GM23338 (cell line): ENCODE measurements at places on chromosomes 12 and 14. TPM values are rescaled to one million over a fixed set of nuclear protein-coding genes. Genes with fewer than 3 reads are reported as not detected.

P2RX2 gene
- total RNA-seq = 1.7 and 3.0 TPM in 2 replicates

MGST1 gene
- total RNA-seq = 297 and 354 TPM in 2 replicates

HOXC4 gene
- total RNA-seq = not detected in 2 replicates

SLC38A4 gene
- total RNA-seq = 12.5 and 13.3 TPM in 2 replicates

KITLG gene
- total RNA-seq = 10.7 and 12.1 TPM in 2 replicates

DNA sequence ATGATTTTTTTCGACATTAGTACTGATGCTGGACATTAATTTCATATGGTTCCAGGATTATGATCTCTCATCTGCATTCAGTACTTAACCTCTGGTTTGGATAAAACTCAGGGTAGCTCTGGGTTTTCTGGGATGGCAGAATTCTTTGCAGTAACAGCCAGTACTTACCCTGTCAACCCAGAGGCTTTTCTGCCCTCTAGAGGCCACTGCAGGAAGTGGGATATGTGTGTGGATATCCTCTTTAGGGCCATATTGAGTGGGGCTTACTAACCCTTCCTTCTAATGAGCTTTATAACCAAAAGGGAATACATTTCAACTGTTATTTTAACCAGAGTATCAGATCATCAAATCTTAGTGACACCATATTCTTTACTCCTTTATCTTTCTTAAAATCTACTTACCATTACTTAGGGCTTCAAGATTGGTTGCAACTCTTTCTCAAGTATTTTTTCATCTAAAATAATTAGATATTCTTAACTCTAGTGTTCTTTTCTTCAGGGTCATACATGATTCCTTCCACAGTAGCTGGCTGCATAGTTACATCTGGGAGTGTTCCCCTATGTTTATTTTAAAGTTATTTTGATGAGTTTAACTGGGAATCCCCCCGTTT is 488.0 kb upstream of the STXBP6 start:
- no peaks in the 10 kb centered on the region for H3K36me3 ChIP-seq
- H3K4me3 ChIP-seq = no peak overlapping the region
- no peaks in the 10 kb centered on the region for H3K27me3 ChIP-seq
- H3K27ac ChIP-seq = no peak overlapping the region
- peak; percentile 82 for DNase-seq
- H3K4me1 ChIP-seq = no peaks in the 10 kb centered on the region

DNA sequence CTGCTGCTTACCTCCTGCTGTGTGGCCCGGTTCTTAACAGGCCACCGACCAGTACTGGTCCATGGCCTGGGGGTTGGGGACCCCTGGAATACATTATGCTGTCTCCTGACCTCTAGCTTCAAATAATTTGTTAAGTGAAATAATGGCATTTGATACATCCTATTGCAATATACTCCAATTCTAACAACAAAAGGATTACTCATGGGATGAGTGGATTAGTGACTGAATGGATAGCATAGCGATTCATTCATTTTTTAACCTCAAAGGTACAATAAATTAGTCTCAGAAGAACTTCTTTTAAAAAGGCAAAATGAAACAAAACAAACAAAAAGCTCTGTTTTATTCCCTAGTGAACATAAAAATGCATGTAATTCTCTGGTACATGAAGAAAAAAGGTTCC is 147.9 kb upstream of the PKP2 start:
- no peak overlapping the region for H3K27ac ChIP-seq
- no peak overlapping the region for H3K4me3 ChIP-seq
- H3K27me3 ChIP-seq = no peaks in the 10 kb centered on the region
- H3K4me1 ChIP-seq = no peaks in the 10 kb centered on the region

GRCh38 chr12:104549815-104550480 is 93.2 kb downstream of the CHST11 start:
- no peak overlapping the region for H3K27ac ChIP-seq
- DNase-seq = no peak
- H3K4me3 ChIP-seq = no peak overlapping the region
- no peaks in the 10 kb centered on the region for H3K27me3 ChIP-seq
- H3K36me3 ChIP-seq = no peaks in the 10 kb centered on the region

- H3K36me3 ChIP-seq = no peaks in the 10 kb centered on the region
These were observed 22.8 kb downstream of the CPM start for GRCh38 chr12:68910128-68910527.

GRCh38 chr14:90495357-90496276 is 98.8 kb downstream of the CALM1 start:
- peaks cover 11% of the 10 kb centered on the region for H3K4me1 ChIP-seq
- no peak overlapping the region for H3K4me3 ChIP-seq
- DNase-seq = peak; percentile 96
- no peaks in the 10 kb centered on the region for H3K27me3 ChIP-seq
- no peaks in the 10 kb centered on the region for H3K36me3 ChIP-seq

- H3K4me3 ChIP-seq = peak overlapping the region; percentile 32; the same call in 1 of the 2 replicates
- H3K4me1 ChIP-seq = peaks cover 18% of the 10 kb centered on the region
- H3K27me3 ChIP-seq = no peaks in the 10 kb centered on the region
- peak; percentile 68 for DNase-seq
These were observed 16.7 kb upstream of the ZDHHC22 start for GRCh38 chr14:77158175-77158881.

DNA sequence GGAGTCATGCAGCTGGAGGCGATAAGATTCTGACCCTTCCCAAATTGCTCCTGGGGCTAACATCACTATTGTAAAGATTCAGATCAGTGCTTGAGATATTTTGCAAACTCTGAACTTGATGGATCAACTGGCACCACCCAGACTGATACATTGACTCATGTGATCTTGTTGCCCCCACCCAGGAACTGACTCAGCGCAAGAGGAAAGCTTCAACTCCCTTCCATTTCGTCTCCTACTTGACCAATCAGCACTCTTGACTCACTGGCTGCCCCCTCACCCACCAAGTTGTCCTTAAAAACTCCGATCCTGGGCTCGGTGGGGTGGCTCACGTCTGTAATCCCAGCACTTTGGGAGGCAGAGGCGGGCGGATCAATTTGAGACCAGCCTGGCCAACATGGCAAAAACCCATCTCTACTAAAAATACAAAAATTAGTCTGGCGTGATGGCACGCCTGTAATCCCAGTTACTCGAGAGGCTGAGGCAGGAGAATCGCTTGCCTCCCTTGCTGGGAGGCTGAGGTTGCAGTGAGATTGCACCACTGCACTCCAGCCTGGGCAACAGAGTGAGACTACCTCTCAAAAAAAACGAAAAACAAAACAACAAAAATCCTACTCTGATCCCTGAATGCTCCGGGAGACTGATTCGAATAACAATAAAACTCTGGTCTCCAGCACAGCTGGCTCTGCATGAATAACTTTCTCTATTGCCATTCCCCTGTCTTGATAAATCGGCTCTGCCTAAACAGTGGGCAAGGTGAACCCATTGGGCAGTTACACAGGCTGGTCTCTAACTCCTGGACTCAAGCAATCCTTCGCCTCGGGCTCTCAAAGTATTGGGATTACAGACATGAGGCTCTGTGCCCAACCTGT is 9.8 kb upstream of the ARF6 start:
- H3K27ac ChIP-seq = no peak overlapping the region; the same call in 1 of the 2 replicates
- peak overlapping the region; percentile 19; the same call in 1 of the 2 replicates for H3K4me3 ChIP-seq
- peak; percentile 72 for DNase-seq
- H3K4me1 ChIP-seq = peaks cover 35% of the 10 kb centered on the region
- H3K27me3 ChIP-seq = no peaks in the 10 kb centered on the region

GRCh38 chr14:73877790-73878189 is 8.9 kb upstream of the ZNF410 start:
- no peak for DNase-seq
- no peak overlapping the region for H3K27ac ChIP-seq
- no peaks in the 10 kb centered on the region for H3K27me3 ChIP-seq
- no peaks in the 10 kb centered on the region for H3K4me1 ChIP-seq
- H3K4me3 ChIP-seq = no peak overlapping the region
- no peaks in the 10 kb centered on the region for H3K36me3 ChIP-seq

DNA sequence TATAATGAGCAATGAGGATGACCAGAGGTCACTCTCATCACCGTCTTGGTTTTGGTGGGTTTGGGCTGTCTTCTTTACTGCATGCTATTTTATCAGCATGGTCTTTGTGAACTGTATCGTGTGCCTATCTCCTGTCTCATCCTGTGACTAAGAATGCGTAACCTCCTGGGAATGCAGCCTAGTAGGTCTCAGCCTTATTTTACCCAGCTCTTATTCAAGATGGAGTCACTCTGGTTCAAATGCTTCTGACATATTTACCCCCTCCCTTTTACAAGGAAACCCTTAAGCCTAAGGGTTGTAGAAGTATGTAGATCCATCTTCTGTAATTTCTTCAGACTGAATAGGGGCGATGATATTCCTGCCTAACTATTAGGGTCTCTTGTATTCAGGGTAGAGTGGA is 8.4 kb downstream of the IFI27L1 start:
- DNase-seq = no peak
- H3K36me3 ChIP-seq = no peaks in the 10 kb centered on the region
- H3K27me3 ChIP-seq = no peaks in the 10 kb centered on the region
- no peak overlapping the region for H3K27ac ChIP-seq
- H3K4me1 ChIP-seq = no peaks in the 10 kb centered on the region
- H3K4me3 ChIP-seq = no peak overlapping the region

GRCh38 chr14:27392153-27392552 is 794.3 kb upstream of the NOVA1 start:
- no peak for DNase-seq
- H3K27me3 ChIP-seq = no peaks in the 10 kb centered on the region
- no peaks in the 10 kb centered on the region for H3K4me1 ChIP-seq
- no peak overlapping the region for H3K4me3 ChIP-seq
- H3K27ac ChIP-seq = no peak overlapping the region
